Panc1 (cell line): ENCODE measurements at places on chromosomes 16 and 17.

- H3K27me3 ChIP-seq, result no peaks in the 10 kb centered on the region
- peaks cover 12% of the 10 kb centered on the region for H3K4me1 ChIP-seq
- no peak overlapping the region for H3K27ac ChIP-seq
These were observed 12.5 kb downstream of the CALCOCO2 start for GRCh38 chr17:48843187-48843900.

- H3K4me3 ChIP-seq, result no peak overlapping the region
- H3K36me3 ChIP-seq, result no peaks in the 10 kb centered on the region; the same call in 1 of the 2 replicates
- DNase-seq, result no peak
These were observed 2.0 kb upstream of the ANTKMT start for GRCh38 chr16:718922-719321.

DNA sequence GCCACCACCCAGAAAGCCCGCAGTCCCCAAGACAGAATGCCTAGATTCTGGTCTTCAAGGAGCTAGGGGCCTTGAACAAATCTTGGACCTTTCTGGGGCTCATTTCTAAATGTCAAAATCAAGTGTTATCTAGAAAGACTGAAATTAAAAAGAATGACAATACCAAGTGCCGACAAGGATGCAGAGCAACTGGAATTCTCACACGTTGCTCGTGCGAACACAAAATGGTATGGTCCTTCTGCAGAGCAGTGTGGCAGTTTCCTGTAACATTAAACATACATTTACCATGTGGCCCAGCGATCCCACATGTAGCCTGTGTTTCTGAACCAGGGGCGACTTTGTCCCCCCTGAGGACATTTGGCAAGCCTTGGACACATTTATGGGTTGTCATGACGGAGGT, 137.9 kb downstream of the GAS7 start:
- no peaks in the 10 kb centered on the region for H3K27me3 ChIP-seq
- H3K36me3 ChIP-seq, result no peaks in the 10 kb centered on the region
- no peak overlapping the region for H3K4me3 ChIP-seq
- H3K27ac ChIP-seq, result no peak overlapping the region
- no peaks in the 10 kb centered on the region for H3K4me1 ChIP-seq
- DNase-seq, result no peak

DNA sequence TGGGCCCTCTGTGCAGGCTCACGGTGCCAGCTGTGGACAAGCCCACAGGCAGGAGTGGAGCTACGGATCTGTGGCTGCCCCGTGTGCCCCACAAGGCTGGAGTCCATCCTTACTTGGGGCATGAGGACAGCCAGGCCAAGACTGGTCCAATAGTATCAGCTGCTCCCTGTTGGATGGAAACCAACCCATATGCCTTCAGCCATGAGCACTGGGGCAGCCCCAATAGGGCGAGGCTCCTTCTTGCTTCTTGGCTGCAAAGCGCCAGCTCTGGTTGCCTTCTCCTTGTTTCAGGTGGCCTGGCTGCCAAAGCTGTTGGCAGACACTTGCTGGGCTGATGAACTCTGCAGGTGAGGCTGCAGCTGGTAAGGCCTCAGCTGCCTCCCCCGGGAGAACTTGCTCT, 188.0 kb downstream of the ENGASE start:
- H3K27me3 ChIP-seq, result peaks cover 19% of the 10 kb centered on the region
- no peaks in the 10 kb centered on the region for H3K4me1 ChIP-seq
- H3K36me3 ChIP-seq, result no peaks in the 10 kb centered on the region

- no peak for DNase-seq
- H3K27me3 ChIP-seq, result no peaks in the 10 kb centered on the region
- no peaks in the 10 kb centered on the region for H3K4me1 ChIP-seq
- no peaks in the 10 kb centered on the region for H3K36me3 ChIP-seq
These were observed 639.1 kb downstream of the MAF start for GRCh38 chr16:78961464-78961863.

DNA sequence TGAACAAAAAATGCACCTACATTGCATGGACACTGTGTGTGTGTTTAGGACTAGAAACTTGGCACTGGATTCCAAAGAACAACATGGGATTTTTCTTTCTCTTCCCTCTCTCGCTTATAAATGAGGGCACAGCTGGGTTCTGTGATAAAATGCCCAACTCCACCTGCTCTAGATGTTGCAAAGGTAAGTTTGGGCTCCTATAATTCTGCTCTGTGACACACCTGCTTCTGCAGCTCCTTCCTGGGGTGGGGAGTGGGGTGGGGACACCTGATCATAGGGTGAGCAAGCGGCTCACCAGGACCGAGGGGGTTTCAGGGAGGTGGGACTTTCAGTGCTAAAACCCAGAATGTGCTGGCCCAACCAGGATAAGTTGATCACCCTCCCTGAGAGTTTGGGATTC, 104.3 kb downstream of the AXIN2 start:
- H3K27ac ChIP-seq, result no peak overlapping the region
- no peaks in the 10 kb centered on the region for H3K27me3 ChIP-seq
- H3K36me3 ChIP-seq, result no peaks in the 10 kb centered on the region
- no peaks in the 10 kb centered on the region for H3K4me1 ChIP-seq
